Activated naive CD8-positive, alpha-beta T cell treated with anti-CD3 and anti-CD28 coated beads, Interleukin-2, amount 10 ng/mL, durations not matched to agents 7 days and 5 days (primary cell): ENCODE measurements at places on chromosomes 13 and 19. TPM values are rescaled to one million over a fixed set of nuclear protein-coding genes. Genes with fewer than 3 reads are reported as not detected.

DNA sequence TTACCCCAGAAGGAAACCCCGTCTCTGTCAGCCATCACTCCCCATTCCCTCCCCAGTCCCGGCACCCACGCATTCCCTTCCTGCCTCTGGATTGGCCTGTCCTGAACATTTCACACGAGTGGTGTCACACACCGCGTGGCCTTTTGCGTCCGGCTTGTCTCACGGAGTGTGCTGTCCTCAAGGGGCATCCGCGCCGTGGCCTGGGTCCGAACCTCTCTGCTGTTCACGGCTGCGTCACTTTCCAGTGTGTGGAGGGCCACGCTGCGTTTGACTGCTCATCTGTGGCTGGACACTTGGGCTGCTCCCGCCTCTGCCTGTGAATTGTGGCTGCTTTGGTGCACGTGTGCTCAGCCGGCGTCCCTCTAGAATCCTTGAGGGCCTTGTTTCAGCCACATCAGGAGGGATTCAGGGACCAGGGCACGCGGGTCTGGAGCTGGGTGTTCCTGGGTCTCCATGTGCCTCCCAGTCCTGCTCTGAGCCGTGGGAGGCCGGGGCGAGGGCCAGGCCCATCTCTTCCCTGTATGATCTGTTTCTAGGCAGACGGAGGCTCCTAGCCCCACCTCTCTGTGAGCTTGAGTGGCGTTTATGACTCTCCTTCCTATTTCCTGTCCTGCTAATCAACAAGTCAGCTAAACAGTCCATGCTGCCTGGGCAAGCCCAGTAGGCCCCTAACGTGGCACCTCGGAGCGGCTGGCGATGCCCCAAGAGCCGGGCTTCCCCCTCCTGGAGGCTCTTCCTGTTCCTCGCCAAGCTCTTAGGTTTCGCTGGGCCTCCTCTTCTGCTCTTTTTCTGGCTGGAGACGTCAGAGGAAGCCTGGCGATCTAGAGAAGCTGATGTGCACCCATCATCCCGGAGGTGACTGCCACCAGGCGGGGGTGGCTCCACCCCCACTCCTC is 8.1 kb downstream of the STK11 start:
- H3K4me1 ChIP-seq = peaks cover 22% of the 10 kb centered on the region
- peaks cover 12% of the 10 kb centered on the region for H3K36me3 ChIP-seq
- peak overlapping the region; percentile 79 for H3K4me3 ChIP-seq
- DNase-seq = peak; percentile 52
- H3K27me3 ChIP-seq = no peaks in the 10 kb centered on the region

- no peak overlapping the region for H3K4me3 ChIP-seq
- H3K27ac ChIP-seq = no peak overlapping the region
- peaks cover 3% of the 10 kb centered on the region for H3K4me1 ChIP-seq
- H3K36me3 ChIP-seq = peaks cover 23% of the 10 kb centered on the region
- DNase-seq = no peak
Observed at GRCh38 chr13:21537105-21537504, 66.9 kb downstream of the MICU2 start.

GRCh38 chr13:112522578-112522977 is 65.4 kb downstream of the TUBGCP3 start:
- H3K36me3 ChIP-seq = peaks cover 4% of the 10 kb centered on the region
- no peak overlapping the region for H3K27ac ChIP-seq
- no peaks in the 10 kb centered on the region for H3K27me3 ChIP-seq
- no peak for DNase-seq
- H3K4me1 ChIP-seq = no peaks in the 10 kb centered on the region
- H3K4me3 ChIP-seq = no peak overlapping the region

GRCh38 chr13:41231025-41231677 is 32.2 kb downstream of the MTRF1 start:
- H3K4me1 ChIP-seq = no peaks in the 10 kb centered on the region
- H3K27ac ChIP-seq = no peak overlapping the region
- DNase-seq = no peak
- no peaks in the 10 kb centered on the region for H3K27me3 ChIP-seq
- H3K36me3 ChIP-seq = peaks cover 20% of the 10 kb centered on the region
- no peak overlapping the region for H3K4me3 ChIP-seq

DNA sequence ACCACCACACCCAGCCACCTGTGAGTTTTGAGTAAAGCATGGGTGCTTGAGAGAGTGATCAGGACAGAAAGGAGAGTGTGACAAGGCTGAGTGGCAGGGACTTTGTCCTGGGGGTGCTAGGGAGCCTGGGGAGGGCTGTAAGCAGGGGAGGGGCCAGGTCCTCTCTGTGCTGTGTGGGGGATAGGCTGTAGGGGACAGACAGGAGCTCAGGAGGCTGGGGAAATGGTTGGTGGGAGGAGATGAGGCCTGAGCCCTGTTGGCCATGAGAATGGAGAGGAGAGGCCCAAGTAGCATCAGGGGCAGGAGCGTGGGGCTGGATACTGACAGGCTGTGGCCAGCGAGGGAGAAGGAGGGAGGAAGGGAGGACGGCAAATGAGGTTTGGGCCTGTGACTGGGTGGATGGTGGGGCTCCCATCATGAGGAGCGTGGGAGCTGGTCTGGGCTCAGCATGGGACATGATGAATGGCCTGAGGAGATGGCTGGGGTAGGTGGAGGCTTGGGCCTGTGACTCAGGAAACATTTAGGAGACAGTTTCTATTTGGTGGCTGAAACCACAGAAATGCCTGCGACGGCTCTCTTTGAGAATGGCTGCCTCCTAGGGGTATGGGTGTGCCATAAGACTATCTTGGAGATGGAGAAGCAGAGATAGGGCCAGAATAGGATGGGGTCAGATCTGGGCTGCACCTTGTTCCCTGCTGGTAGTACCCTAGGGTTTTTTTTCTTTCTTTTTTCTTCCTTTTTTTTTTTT is 25.0 kb downstream of the GRIN2D start:
- H3K4me3 ChIP-seq = peak overlapping the region; percentile 85
- peaks cover 23% of the 10 kb centered on the region for H3K4me1 ChIP-seq
- H3K36me3 ChIP-seq = no peaks in the 10 kb centered on the region
- peak overlapping the region; percentile 89 for H3K27ac ChIP-seq

GRCh38 chr19:19276851-19277250 is 3.8 kb upstream of the TM6SF2 start:
- H3K27me3 ChIP-seq = peaks cover 18% of the 10 kb centered on the region
- H3K4me1 ChIP-seq = peaks cover 2% of the 10 kb centered on the region
- H3K4me3 ChIP-seq = no peak overlapping the region
- no peak for DNase-seq

- DNase-seq = no peak
- peaks cover 12% of the 10 kb centered on the region for H3K36me3 ChIP-seq
- H3K4me3 ChIP-seq = no peak overlapping the region
- H3K4me1 ChIP-seq = peaks cover 4% of the 10 kb centered on the region
- H3K27ac ChIP-seq = no peak overlapping the region
Observed at GRCh38 chr19:49801401-49801888, 11.6 kb downstream of the FUZ start.

DNA sequence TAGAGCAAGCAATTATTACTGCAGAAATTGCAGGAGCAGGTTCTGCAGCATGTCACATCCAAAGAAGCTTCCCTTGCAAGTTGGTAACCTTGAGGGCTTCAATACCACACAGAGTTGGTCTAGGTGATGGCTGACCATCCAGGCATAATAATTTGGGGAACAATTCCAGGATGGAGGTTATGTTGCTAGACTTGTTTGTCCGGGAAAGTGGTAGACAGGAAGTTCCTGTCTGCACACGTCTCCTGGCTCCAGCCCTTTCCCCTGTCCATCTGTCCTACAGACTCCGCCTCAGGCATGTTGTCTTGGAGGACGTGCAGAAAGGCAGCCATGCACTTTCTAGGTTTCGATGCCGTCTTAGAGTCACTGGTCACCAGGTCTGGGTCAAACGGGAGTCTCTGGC is 26.0 kb downstream of the DPRX start:
- H3K27ac ChIP-seq = no peak overlapping the region
- no peak for DNase-seq
- no peaks in the 10 kb centered on the region for H3K36me3 ChIP-seq
- peaks cover 2% of the 10 kb centered on the region for H3K27me3 ChIP-seq
- H3K4me1 ChIP-seq = no peaks in the 10 kb centered on the region

- H3K4me3 ChIP-seq = peak overlapping the region; percentile 54
- H3K27ac ChIP-seq = peak overlapping the region; percentile 21
- H3K36me3 ChIP-seq = peaks cover 8% of the 10 kb centered on the region
- H3K4me1 ChIP-seq = no peaks in the 10 kb centered on the region
- H3K27me3 ChIP-seq = no peaks in the 10 kb centered on the region
- DNase-seq = no peak
Observed at GRCh38 chr19:52492994-52493470, 34.4 kb upstream of the ZNF808 start.

DNA sequence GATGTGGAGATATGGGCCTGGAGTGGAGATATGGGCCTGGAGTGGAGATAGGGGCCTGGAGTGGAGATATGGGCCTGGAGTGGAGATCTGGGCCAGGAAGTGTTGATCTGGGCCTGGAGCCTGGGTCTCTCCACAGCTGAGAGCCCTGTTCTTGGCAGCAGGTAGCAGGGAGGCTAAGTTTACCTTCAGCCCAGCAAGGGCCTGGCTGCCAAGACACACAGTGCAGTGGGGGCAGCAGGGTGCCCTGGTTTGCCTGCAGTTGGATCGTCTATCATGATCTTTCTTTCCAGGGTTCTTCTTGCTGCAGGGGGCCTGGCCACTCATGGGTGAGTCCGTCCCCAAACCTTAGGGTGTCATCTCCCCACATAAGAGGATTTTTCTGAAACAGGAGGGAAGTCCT is 687 bp downstream of the KIR3DL2 start:
- no peak overlapping the region for H3K27ac ChIP-seq
- H3K27me3 ChIP-seq = peaks cover 9% of the 10 kb centered on the region
- H3K4me1 ChIP-seq = peaks cover 4% of the 10 kb centered on the region
- H3K4me3 ChIP-seq = no peak overlapping the region

GRCh38 chr19:31519256-31519655 is 170.0 kb upstream of the TSHZ3 start:
- DNase-seq = no peak
- no peak overlapping the region for H3K27ac ChIP-seq
- H3K36me3 ChIP-seq = no peaks in the 10 kb centered on the region
- H3K4me3 ChIP-seq = no peak overlapping the region
- H3K4me1 ChIP-seq = no peaks in the 10 kb centered on the region

DNA sequence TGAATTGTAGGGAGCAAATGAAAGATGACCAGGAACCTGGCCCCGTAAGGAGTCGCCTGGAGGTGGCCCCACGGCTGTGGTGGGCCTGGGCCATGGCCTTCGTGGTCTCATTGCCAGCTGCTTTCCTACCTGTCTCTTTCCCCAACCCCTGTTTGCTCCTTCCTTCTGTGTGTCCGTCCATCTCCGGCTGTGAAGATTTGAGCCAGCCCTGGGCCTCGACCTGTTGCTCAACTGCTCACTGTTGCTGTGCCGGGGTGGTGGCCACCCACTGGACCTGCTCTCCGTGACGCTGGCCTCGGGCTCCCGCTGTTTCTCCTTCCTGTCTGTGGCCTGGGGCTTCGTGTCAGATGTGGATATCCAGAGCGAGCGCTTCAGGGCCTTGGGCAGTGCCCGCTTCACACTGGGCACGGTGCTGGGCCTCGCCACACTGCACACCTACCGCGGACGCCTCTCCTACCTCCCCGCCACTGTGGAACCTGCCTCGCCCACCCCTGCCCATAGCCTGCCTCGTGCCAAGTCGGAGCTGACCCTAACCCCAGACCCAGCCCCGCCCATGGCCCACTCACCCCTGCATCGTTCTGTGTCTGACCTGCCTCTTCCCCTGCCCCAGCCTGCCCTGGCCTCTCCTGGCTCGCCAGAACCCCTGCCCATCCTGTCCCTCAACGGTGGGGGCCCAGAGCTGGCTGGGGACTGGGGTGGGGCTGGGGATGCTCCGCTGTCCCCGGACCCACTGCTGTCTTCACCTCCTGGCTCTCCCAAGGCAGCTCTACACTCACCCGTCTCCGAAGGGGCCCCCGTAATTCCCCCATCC is 8.5 kb downstream of the DBP start:
- no peaks in the 10 kb centered on the region for H3K27me3 ChIP-seq
- peaks cover 26% of the 10 kb centered on the region for H3K4me1 ChIP-seq
- DNase-seq = no peak
- no peak overlapping the region for H3K4me3 ChIP-seq
- peaks cover 4% of the 10 kb centered on the region for H3K36me3 ChIP-seq
- H3K27ac ChIP-seq = peak overlapping the region; percentile 73

GRCh38 chr19:42450314-42450934 is 7.7 kb upstream of the CXCL17 start:
- H3K4me1 ChIP-seq = peaks cover 39% of the 10 kb centered on the region
- no peaks in the 10 kb centered on the region for H3K36me3 ChIP-seq
- H3K4me3 ChIP-seq = no peak overlapping the region
- DNase-seq = peak; percentile 69
- no peaks in the 10 kb centered on the region for H3K27me3 ChIP-seq

GRCh38 chr19:18596752-18597157 is 8.2 kb downstream of the REX1BD start:
- H3K27ac ChIP-seq = no peak overlapping the region
- H3K27me3 ChIP-seq = peaks cover 17% of the 10 kb centered on the region
- DNase-seq = no peak
- no peaks in the 10 kb centered on the region for H3K36me3 ChIP-seq
- H3K4me3 ChIP-seq = peak overlapping the region; percentile 22
- peaks cover 6% of the 10 kb centered on the region for H3K4me1 ChIP-seq

GRCh38 chr19:6211632-6212402 is 68.0 kb downstream of the MLLT1 start:
- DNase-seq = no peak
- H3K36me3 ChIP-seq = no peaks in the 10 kb centered on the region
- no peak overlapping the region for H3K27ac ChIP-seq
- no peaks in the 10 kb centered on the region for H3K27me3 ChIP-seq

DNA sequence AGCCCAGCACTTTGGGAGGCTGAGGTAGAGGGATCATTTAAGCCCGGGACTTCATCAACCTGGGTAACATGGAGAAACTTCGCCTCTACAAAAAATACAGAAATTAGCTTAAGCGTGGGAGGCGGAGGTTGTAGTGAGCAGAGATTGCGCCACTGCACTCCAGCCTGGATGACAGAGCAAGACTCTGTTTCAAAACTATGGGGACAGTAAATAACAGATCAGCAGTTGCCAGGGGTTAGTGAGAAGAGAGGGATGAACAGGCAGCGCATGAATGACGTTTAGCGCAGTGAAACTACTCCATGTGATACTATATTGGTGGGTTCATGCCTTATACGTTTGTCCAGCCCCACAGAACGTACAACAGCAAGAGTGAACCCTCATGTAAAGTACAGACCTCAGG is 7.1 kb upstream of the ICAM3 start:
- no peaks in the 10 kb centered on the region for H3K4me1 ChIP-seq
- DNase-seq = no peak
- H3K4me3 ChIP-seq = no peak overlapping the region
- no peaks in the 10 kb centered on the region for H3K36me3 ChIP-seq
- H3K27ac ChIP-seq = peak overlapping the region; percentile 24
- no peaks in the 10 kb centered on the region for H3K27me3 ChIP-seq

- H3K27me3 ChIP-seq = peaks cover 2% of the 10 kb centered on the region
- H3K4me3 ChIP-seq = no peak overlapping the region
- DNase-seq = no peak
- no peaks in the 10 kb centered on the region for H3K4me1 ChIP-seq
- H3K36me3 ChIP-seq = no peaks in the 10 kb centered on the region
Observed at GRCh38 chr13:80116107-80116506, 224.8 kb downstream of the SPRY2 start.

The PINLYP gene
- 11.7 TPM for total RNA-seq

The ZNF541 gene
- total RNA-seq = 1.2 TPM

The ZNF536 gene
- total RNA-seq = not detected

The FGF22 gene
- total RNA-seq = 1.1 TPM

The ZNF729 gene
- total RNA-seq = not detected

The KLK4 gene
- total RNA-seq = not detected

The ZNF835 gene
- 6.5 TPM for total RNA-seq

The GRWD1 gene
- 31.3 TPM for total RNA-seq

The ZNF177 gene
- 2.4 TPM for total RNA-seq

The EDNRB gene
- not detected for total RNA-seq

The MAP4K1 gene
- total RNA-seq = 299 TPM

The WDR87 gene
- not detected for total RNA-seq

The TUBA3C gene
- not detected for total RNA-seq

The NOVA2 gene
- total RNA-seq = not detected

The MBD3L3 gene
- not detected for total RNA-seq

The NMRK2 gene
- total RNA-seq = not detected

The FUT3 gene
- not detected for total RNA-seq
